ENCODE measurements at places on chromosomes 4 and X.

DNA sequence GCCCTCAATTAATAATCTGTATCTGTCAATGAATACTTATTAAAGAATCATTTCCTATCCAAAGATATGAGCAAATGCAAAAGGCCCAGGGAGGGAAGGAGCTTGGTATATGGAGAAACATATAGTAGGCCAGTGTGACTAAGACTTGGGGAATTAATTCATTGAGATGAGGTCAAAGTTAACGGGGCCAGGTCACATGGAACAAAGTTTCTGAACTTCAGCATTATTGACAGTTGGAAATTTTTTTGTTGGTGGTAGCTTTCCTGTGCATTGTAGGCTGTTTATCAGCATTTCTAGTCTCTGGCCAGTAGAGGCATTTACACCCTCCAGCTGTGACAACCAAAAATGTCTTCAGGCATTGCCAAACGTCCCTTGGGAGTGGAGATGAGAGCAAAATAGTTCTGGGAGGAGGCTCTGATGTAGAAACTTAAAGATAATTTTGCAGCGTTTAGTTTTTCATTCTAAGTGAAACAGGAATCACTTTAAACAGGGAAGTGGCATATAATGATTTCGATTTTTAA lies 202.0 kb downstream of the SLC4A4 start:
- DNase-seq, result no peak

GRCh38 chrX:153384390-153384789 lies 16.8 kb downstream of the PNMA6E start:
- no peak for DNase-seq

DNA sequence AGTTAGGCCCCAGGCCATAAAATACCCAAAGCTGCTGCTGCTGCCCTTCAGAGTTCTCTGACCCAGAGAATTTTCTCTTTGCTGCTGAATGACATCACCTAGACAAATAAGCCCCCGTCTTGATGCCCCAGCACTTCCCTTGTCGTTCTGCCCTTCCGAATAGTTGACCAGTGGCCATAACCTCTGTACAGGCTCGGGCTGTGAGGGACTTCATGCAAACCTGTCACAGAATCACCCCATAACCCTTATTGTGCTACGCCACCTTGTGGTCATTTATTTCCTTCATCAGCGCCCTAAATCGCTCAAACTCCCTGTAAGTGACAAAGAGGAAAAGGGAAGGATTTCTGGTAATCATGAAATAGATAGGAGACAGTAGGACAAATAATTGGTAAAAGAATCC lies 18.8 kb downstream of the SPACA5 start:
- peak; percentile 61 for DNase-seq

- DNase-seq, result peak; percentile 84
Measured at GRCh38 chr4:109472343-109472761, 38.7 kb downstream of the SEC24B start.

GRCh38 chr4:159503236-159504008 lies 400.5 kb downstream of the RAPGEF2 start:
- DNase-seq, result no peak
